ENCODE measurements at places on chromosomes 13 and 19.

DNA sequence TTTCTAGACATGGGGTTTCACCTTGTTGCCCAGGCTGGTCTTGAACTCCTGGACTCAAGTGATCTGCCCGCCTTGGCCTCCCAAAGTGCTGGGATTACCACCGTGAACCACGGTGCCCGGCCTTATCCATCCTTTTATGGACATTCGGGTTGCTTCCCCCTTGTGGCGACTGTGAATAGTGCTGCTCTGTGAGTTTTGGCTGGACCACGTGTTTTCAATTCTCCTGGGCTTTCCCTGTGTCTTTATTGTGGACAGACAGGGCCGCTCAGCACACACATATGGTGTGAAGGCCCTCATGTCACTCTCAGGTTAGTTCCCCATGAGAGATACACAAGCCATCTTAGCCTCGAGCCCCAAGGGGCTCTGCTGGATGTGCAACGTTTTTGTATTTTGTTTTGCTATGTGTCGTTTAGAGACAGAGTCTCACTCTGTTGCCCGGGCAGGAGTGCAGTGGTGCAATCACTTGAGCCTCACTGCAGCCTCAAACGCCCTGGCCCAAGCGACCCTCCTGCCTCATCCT lies 40.5 kb downstream of the MAU2 start:
- peak; percentile 85 for DNase-seq
- H3K27me3 ChIP-seq: no peaks in the 10 kb centered on the region
- peak overlapping the region; percentile 45 for H3K27ac ChIP-seq
- peaks cover 20% of the 10 kb centered on the region for H3K36me3 ChIP-seq
- no peak overlapping the region for H3K4me3 ChIP-seq
- peaks cover 21% of the 10 kb centered on the region for H3K4me1 ChIP-seq

DNA sequence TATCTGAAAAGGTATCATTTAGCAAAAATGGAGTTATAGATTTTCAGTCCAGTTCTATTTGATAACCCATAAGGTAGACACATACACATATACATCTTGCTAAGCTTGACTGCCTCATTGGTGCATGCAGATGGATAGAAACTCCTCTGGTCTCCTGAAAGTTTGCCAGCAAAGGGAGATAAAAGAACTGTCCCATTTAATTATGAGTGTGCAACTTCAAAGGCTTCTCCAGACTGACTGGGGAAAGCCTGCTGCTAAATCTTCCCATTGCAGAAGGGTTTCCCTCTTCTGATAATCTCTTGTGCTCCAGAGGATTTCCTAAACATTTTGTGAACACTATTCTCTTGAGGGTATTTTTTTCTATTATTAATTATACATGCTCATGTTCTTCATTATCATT lies 131.9 kb downstream of the ITGBL1 start:
- H3K4me1 ChIP-seq: no peaks in the 10 kb centered on the region
- H3K36me3 ChIP-seq: no peaks in the 10 kb centered on the region
- no peak for DNase-seq
- no peak overlapping the region for H3K27ac ChIP-seq
- no peaks in the 10 kb centered on the region for H3K27me3 ChIP-seq
- no peak overlapping the region for H3K4me3 ChIP-seq

DNA sequence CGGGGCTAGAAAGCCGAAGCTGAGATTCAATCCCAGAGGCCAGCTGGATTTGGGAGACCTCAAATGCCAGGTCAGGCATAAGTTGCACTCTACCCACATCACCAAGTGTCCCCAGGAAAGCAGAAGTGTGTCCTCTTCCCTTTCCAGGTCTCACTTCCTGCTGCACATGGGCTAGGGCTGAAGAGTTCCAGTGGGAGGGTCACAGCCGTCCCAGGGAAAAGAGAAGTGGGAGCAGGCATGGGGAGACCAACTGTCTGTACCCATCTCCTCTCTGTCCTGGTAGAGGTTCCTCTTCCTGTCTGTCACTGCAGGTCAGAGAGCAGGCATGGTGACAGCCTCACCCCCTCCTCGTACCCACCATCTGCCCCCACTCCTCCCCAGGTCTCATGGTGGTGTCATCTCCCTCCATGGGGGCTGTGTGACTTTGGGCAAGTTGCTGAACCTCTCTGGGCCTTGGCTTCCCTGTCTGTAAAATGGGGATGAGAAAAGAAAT lies 14.8 kb downstream of the AXL start:
- no peaks in the 10 kb centered on the region for H3K27me3 ChIP-seq
- H3K36me3 ChIP-seq: peaks cover 30% of the 10 kb centered on the region
- no peak overlapping the region for H3K27ac ChIP-seq
- H3K4me1 ChIP-seq: no peaks in the 10 kb centered on the region

- H3K36me3 ChIP-seq: peaks cover 13% of the 10 kb centered on the region
- H3K4me1 ChIP-seq: peaks cover 35% of the 10 kb centered on the region
- DNase-seq: no peak
- H3K27ac ChIP-seq: peak overlapping the region; percentile 91
- no peaks in the 10 kb centered on the region for H3K27me3 ChIP-seq
Observed at GRCh38 chr13:28658539-28658795, 463 bp upstream of the POMP start.

GRCh38 chr13:71912524-71912923 lies 45.5 kb upstream of the DACH1 start:
- H3K27me3 ChIP-seq: no peaks in the 10 kb centered on the region
- no peak overlapping the region for H3K27ac ChIP-seq
- H3K36me3 ChIP-seq: no peaks in the 10 kb centered on the region
- no peak overlapping the region for H3K4me3 ChIP-seq

DNA sequence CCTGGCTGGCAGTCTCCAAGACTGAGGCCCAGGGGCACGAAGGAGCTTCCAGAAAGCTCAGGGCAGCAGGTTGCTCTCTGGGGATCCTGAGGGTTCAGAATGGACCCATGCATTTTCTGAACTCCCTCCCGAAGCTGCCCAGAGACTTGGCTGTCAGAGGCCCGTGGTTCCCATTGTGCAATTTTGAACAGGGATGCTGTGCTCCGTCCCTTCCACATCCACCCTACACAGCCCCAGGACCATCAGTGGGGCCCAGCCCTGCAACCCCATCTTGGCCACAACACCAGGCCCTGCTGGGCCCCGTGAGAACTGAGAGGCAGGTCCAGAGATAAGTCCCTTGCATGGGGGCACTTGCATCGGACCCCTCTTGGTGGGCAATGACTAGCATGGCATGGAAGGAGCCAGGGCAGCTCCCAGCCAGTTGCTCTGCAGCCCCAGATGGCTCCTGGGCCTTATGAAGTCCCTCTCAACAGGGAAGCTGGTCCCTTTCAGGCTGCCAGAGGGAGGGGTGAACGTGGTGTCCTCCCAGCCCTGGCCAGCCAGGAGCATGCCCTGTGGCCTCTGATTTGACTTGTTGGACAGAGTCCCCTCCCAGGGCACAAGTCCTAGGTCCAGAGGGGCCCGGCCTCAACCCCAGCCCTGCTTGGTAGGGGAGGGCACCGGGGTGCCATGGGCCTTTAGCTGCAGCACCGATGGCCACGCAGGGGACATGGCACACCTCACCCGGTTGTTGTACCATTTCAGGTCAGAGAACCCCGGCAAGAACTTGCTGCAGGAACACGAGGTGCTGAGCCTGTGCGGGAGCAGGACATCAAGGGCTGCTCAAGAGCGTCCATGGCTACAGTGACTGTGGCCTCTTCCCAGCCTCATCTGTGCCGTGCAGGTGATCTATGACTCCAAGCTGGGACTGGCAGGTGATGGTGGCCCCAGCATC lies 17.3 kb upstream of the ZNF14 start:
- H3K36me3 ChIP-seq: no peaks in the 10 kb centered on the region
- H3K27ac ChIP-seq: no peak overlapping the region
- H3K27me3 ChIP-seq: no peaks in the 10 kb centered on the region
- no peak overlapping the region for H3K4me3 ChIP-seq
- no peak for DNase-seq

DNA sequence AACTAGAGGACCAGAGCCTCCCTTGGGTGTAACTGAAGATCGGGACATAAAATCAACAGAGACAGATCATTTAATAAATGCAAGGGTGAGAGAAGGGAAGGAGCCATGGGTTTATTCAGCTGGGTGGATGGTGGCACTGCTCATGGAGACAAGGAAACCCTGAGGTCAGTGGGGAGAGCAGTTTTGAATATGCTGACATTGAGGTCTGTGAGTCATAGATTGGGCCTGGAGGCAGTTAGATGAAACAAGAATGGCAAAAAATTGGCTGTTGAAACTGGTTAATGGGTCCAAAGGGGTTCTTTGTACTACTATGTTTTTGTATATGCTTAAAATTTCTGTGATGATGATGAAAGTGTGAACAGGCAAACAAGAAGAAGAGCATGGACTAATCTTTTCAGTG lies 5.1 kb upstream of the GTF3A start:
- H3K4me3 ChIP-seq: no peak overlapping the region
- H3K36me3 ChIP-seq: no peaks in the 10 kb centered on the region
- H3K4me1 ChIP-seq: peaks cover 7% of the 10 kb centered on the region
- H3K27me3 ChIP-seq: no peaks in the 10 kb centered on the region

GRCh38 chr19:55246462-55247451 lies 12.1 kb downstream of the PPP6R1 start:
- peaks cover 57% of the 10 kb centered on the region for H3K36me3 ChIP-seq
- no peak overlapping the region for H3K4me3 ChIP-seq
- no peaks in the 10 kb centered on the region for H3K27me3 ChIP-seq
- no peak overlapping the region for H3K27ac ChIP-seq
- no peak for DNase-seq
- peaks cover 41% of the 10 kb centered on the region for H3K4me1 ChIP-seq

- no peaks in the 10 kb centered on the region for H3K36me3 ChIP-seq
- no peaks in the 10 kb centered on the region for H3K4me1 ChIP-seq
- no peaks in the 10 kb centered on the region for H3K27me3 ChIP-seq
- no peak overlapping the region for H3K4me3 ChIP-seq
- DNase-seq: no peak
Observed at GRCh38 chr19:56750658-56751057, 79.1 kb upstream of the ZNF835 start.

GRCh38 chr13:98650396-98651107 lies 73.6 kb upstream of the STK24 start:
- peak overlapping the region; percentile 50 for H3K27ac ChIP-seq
- H3K27me3 ChIP-seq: no peaks in the 10 kb centered on the region
- DNase-seq: no peak
- peaks cover 23% of the 10 kb centered on the region for H3K4me1 ChIP-seq
- no peaks in the 10 kb centered on the region for H3K36me3 ChIP-seq

DNA sequence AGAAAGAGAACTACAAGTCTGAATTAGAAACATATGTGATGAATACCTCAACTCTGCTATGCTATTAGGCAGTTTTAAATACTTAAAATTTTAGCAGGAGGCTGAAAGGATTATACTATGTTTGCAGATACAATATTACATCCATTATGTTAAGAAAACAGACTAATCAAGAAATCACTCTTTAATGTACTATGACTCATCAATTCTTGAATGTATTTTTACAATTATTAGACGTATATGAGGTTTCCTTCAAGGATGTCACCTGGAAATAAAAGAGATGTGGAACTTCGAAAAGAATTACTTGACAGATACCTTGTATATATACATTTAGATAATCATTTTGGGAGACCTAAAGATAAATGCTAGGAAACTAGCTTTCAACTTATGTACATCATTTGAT lies 835.6 kb upstream of the MIR17HG start:
- H3K36me3 ChIP-seq: no peaks in the 10 kb centered on the region
- no peak for DNase-seq
- no peaks in the 10 kb centered on the region for H3K27me3 ChIP-seq
- H3K4me1 ChIP-seq: no peaks in the 10 kb centered on the region

DNA sequence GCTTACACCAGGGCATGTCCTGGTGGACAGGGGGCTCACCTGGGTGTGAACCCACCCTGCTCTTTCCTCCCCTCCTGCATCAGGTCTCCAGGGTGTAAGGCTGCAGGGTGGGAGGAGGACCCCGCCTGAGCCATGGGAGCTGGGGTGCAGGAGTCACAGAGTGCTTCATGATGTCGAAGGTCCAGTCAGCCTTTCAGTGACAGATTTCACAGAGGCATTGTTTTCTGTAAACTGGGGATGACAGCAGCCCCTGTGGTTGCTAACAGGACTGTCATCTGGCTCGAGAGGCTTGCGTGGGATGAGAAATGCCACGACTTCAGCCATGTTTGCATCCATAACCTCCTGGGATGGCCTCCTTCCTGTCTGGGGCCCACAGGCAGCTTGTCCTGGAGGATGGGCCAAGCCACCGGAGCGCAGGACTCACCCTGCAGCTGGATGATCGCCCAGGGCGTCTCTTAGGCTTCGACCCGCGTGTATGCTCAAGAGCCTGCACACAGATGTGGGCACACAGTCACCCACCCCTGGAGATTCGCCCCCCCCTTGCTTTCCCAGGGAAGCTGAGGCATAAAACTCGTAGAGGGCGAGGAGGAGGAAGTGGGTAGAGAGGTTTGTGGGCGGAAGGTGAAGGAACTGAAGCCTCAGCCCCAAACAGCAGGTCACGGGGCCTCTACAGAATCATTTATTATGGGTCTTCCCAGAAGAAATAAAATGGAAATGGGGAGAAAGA lies 4.9 kb downstream of the NANOS3 start:
- no peaks in the 10 kb centered on the region for H3K27me3 ChIP-seq
- H3K36me3 ChIP-seq: no peaks in the 10 kb centered on the region
- peaks cover 72% of the 10 kb centered on the region for H3K4me1 ChIP-seq
- no peak overlapping the region for H3K4me3 ChIP-seq
- no peak for DNase-seq

DNA sequence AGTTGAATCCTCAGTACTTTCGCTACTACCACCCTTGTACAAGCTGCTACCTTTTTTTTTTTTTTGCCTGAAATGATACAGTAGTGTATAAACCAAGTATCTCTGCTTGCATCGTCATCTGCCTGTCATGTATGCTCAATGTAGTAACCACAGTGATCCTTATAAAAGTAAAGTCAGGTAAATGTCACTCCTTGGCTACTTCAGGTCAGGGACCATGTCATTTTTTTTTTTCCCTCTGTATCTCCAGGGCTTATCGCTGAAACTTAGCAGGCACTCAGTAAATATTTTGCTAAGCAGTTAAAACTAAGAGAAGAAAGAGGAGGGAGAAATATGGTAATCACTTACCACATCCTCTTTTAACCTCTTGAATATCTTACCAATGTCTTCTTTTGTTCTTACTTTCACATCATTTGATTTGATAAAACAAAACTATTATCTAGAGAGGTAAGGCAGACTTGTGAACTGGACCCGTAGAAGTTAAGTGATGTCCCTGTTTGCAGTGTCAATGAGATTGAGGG lies 96.8 kb upstream of the KLF12 start:
- no peaks in the 10 kb centered on the region for H3K36me3 ChIP-seq
- H3K4me3 ChIP-seq: no peak overlapping the region
- no peak for DNase-seq
- no peaks in the 10 kb centered on the region for H3K27me3 ChIP-seq
- no peaks in the 10 kb centered on the region for H3K4me1 ChIP-seq

DNA sequence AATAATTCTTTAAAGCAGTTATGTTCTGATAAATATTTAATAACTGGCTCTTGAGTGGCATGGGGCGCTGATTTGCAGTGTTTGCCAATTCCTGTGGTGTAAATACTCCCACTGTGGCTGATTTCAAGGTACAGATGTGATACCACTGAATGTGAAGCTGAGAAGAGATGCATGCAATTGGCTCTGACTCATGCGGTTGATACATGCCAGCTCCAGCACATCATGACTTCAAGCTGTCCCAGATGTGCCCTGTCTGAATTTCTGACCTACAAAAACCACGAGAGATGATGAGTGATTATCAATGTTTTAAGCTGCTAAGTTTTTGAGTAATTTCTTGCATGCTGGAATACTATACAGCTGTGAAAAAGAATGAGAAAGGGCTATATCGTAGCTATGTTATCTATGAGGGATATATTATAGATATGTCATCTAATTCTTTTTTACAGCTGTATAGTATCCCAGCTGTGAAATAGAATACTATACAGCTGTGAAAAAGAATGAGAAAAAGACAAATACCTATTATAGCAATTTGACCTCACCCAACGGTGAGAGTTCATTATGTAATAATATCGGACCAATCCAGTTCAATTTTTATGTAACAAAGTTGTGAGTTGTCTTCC lies 7.6 kb upstream of the ACSBG2 start:
- H3K27me3 ChIP-seq: no peaks in the 10 kb centered on the region
- no peaks in the 10 kb centered on the region for H3K36me3 ChIP-seq
- H3K4me3 ChIP-seq: no peak overlapping the region
- H3K4me1 ChIP-seq: no peaks in the 10 kb centered on the region
